ENCODE measurements at places on chromosomes 1 and 21. TPM values are rescaled to one million over a fixed set of nuclear protein-coding genes. Genes with fewer than 3 reads are reported as not detected.

DNA sequence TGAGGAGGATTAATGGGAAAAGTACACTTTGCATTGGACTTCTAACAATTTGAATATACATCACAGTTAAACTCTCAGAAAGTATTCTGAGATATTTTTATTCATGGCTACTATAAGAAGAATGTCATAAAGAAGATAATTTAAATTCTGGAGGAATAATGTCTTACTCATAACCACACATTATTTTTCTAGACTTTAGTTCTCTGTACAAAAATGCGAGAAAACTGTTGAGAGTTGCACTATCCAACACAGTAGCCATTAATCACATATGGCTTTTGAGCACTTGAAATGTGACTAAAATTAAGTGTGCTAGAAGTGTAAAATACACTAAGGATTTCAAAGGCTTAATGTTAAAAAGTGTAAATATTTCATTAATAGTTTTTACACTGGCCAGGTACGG, 53.8 kb downstream of the CRB1 start:
- no peak for DNase-seq

- DNase-seq = peak; percentile 61
These were observed 17.1 kb upstream of the PROK1 start for GRCh38 chr1:110433803-110434202.

DNA sequence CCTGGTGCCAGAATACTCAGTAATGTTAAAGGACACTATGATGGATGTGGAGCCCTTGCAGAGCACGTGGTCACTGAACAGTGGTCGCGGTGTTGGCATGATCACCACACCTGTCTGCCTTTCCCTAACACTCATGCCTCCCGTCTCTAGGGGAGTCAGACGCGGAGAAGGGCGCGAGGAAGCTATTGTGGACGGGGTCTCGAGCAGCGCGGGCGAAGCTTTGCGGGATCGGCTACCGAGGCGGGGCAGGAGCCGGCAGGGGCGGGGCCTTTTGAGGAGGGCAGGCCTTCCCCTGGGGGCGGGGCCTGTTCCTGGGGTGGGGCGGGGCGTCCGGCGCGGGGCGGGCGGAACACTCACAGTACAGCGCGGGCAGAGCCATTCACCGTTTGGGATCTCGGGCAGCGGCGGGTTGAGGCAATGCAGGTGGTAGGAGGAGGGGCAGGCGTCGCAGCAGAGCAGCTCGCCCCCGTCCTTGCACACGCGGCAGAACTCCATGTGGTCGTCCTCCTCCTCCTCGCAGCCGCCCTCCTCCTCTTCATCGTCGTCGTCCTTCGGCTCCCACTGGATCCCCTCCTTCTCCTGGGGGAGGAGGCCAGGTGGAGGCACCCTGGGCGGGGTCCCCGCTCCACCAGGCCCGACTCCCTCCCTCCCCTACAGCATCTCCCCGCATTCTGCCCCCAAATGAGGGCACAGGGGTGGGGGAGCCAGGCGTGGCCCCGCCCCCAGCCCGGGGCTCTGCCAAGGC, 31.5 kb downstream of the CHD5 start:
- DNase-seq = peak; percentile 62

TMEM59 gene
- 318 TPM for total RNA-seq

All from left ventricle myocardium superior (tissue), 1 donor.